ENCODE measurements at places on chromosomes 5 and 9.

DNA sequence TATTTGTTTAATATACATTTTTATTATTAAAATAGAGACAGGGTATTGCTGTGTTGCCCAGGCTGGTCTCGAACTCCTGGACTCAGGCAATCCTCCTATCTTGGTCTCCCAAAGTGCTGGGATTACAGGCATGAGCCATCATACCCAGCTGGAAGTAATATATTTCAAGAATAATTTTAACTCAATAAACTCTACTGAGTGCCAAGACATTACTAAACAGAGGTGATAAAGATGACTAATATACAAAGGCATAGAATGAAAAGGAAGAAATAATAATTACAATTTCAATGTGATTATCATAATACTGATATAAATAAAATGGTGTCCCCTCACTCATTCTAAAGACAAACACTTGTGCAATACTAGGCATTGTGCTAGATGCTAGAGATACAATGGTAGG is 13.9 kb downstream of the GOLPH3 start:
- DNase-seq: no peak

DNA sequence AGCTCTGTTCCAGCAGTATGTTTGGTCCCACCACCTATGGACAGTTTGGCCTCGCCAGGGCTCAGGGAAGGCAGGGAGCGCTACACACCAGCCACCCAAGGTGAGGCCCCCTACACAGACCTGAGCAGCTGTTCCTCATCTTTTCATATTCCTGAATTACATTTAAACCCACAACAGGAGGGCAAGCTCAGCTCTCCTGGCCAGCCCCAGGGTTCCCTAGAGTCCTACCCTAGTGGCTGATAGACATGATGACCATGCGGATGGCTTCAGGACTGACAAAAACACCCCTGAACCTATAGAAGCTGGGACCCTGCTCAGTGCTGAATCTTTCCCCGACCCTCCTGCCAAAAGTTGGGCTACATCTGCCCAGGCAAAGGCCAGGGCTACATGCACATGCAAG is 6.7 kb upstream of the FOXE1 start:
- DNase-seq: no peak

DNA sequence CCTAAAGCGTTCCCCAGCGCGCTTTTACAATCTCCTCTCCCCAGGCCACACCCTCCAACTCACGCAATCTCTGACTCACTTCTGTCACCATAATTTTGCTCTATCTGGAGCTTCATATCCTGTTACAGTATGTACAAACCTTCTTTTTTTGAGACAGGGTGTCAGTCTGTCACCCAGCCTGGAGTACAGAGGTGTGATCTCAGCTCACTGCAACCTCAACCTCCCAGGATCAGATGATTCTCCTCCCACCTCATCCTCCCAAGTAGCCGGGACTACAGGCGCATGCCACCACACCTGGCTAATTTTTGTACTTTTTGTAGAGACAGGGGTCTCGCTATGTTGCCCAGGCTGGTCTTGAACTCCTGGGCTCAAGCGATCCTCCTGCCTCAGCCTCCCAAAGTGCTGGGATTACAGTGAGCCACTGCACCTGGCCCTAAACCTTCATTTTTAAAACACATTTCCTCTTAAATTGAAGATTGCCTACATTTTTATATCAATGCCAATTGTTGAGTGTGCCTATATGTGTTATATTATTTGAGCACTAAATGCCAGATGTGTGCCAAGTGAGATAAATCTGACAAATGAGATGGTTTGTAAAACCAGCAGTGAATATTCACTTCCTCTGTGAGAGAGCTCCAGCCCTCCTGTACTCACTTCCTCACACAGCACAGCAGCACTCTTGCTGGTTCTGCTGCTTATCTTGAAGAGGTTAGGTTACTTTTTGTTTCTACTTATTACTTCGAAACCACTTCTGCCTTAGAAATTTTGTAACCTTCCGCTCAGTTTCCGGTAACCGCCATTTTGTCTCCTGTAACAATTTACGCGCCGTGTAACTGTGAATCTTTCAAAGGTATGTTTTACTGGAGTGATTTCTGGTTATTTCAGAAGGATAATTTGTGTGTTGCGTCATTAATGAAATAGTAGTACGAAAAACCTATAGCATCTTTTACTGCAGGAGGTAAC is 57.9 kb downstream of the DOCK8 start:
- DNase-seq: no peak

DNA sequence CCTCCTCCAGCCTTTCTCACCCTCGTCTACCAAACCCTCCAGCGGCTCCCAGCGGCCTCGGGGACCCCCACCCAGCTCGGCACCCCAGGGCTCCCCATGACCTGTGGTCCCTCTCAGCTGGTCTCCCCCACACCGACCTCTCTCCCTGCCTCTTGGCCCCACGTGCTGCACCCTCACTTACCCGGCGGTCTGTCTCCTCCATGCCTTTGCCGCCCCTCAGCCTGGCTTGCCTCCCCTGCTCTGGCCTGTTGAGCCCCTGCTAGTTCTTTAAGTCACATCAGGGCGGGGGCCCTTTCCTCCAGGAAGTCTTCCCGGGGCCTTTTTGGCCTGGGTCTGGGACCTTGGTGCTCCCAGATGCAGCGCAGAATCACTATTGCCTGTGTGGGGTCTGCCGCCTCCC is 81.5 kb downstream of the LMX1B start:
- no peak for DNase-seq

DNA sequence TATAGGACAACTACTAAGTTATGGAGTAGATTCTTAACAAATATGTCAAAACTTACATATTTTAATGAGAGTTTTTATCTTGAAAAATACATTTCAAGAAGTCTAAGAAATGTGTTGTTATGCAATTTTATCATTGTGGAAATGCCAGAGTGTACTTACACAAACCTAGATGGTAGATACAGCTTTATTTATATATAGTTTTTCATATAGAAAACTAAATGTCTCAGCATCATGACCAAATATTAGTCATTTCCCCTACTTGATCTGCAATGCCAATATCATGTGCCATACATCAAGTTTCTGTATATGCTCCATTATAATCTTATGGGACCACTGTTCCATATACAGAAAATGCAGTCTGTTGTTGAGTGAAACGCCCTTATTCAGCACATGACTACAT is 28.7 kb downstream of the CAST start:
- DNase-seq: no peak

- DNase-seq: peak; percentile 76
Measured at GRCh38 chr5:140214831-140215230, 39.8 kb downstream of the CYSTM1 start.

DNA sequence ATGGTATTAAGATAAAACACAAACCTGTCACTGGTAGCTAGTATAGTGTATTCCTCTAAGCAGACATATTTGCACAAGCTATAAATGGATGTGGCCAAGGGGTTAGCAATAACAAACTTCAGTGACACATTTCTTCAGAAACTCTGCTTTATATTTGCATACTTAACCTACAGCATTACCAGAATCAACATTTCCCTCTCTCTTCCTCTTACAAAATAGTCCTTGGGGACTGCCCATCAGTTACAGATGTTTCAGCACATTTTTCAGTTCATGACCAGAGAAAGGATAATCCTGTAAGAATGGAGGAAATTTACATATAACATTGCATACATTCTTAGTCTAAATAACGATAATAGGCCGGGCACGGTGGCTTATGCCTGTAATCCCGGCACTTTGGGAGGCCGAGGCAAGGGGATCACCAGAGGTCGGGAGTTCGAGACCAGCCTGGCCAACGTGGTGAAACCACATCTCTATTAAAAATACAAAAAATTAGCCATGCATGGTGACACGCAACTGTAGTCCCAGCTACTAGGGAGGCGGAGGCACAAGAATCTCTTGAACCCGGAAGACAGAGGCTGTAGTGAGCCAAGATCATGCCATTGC is 25.3 kb upstream of the SLC1A1 start:
- DNase-seq: no peak

- DNase-seq: peak; percentile 54
Measured at GRCh38 chr9:95406121-95406520, 88.6 kb upstream of the FANCC start.

GRCh38 chr5:128213340-128213739 is 129.8 kb downstream of the SLC12A2 start:
- no peak for DNase-seq

DNA sequence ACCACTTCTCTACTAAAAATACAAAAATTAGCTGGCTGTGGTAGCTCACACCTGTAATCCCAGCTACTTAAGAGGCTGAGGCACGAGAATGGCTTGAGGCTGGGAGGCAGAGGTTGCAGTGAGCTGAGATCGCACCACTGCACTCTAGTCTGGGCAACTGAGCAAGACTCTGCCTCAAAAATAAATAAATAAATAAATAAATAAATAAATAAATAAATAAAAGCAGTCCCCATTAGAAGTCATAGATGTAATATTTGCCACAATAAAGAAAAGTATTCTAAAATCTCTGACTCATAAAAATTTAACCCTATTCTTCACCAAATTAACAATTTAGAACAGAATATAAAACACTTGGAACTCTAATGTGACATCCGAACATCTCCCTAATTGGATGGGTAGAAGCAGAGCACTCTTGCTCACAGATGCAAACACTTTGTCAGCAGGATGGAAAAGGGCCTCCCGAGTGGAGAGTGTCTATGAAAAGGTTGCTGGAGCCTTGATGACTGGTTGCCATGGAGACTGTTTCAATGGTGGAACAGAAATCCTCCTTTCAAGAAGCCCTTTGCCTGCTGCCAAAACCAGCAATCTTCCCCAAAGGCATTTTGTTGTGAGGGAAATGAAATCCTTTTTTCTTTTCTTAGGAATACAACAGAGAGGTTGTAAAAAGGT is 38.9 kb upstream of the TRAF1 start:
- no peak for DNase-seq

- no peak for DNase-seq
Measured at GRCh38 chr9:83233647-83234046, 170.7 kb upstream of the RASEF start.

DNA sequence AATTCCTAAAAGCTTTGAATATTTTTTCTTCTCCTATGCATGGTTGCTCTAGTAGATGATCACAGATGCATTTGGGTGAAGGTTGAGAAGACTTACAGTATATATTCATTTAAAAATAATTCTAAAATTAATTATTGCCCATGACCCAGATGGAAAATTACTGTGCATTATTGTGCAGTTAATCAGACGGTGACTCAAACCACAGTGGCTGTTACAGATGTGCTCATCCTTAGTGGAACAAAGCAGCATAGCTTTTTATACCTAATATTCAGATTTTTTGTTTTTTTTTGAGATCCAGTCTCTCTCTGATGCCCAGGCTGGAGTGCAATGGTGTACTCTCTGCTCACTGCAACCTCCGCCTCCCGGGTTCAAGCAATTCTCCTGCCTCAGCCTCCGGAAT is 10.7 kb downstream of the OR2V1 start:
- no peak for DNase-seq

GRCh38 chr9:124258607-124259157 is 933 bp downstream of the NEK6 start:
- DNase-seq: no peak

GRCh38 chr5:111513131-111513520 is 791 bp upstream of the STARD4 start:
- DNase-seq: no peak

GRCh38 chr5:179912386-179912785 is 4.7 kb upstream of the TBC1D9B start:
- no peak for DNase-seq

All from AG09309 (cell line).